Cortex of kidney (tissue), 1 donor: ENCODE measurements at places on chromosomes 1 and 21.

DNA sequence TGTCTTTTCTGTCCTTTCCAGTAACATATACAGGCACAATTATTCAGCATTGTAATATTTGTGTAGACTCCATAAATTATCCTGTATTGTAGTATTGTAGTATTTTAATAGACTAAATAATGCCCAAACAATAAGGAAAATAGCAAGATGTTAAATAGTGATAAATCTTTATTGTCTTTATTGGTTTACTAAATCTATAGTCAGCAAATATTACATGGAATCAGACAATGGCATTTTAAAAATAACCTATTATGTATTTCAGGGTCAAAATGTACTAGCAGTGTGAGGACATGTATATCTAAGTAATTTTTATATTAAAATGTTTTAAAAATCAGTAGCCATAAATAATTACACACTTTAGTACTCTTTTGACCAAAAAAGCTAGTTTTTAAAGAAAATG lies 202.3 kb downstream of the GREM2 start:
- DNase-seq, result no peak

DNA sequence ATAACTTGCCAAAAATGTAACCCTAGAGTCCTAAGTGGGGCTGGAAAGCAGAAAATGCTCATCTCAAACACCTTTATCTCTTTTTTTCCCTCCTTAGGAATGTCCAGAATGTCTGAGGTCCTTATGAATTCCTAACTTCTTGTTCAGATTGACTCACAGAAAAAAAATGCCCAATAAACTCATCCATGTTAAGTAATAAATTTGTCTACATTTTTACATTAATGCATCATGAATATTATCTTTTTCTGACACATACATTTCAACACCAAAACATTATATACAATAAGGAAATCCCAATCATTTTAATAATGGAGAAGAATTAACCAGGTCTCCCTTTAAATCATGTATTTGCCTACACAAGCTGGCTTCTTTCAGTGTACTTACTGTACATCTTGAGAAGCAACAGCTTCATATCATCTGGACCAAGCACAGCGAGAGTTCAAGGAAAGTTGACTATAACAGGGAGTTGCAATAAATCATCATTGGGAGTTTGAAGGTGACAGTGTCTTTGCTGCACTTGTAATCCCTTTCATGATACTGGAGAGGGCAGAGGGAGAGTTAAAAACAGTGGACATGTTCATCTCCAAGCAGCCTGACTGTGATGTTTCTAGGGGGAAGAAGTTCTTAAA lies 565.2 kb downstream of the LTN1 start:
- no peak for DNase-seq

GRCh38 chr1:190747704-190748103 lies 270.0 kb upstream of the BRINP3 start:
- no peak for DNase-seq

- DNase-seq, result no peak
These were observed 4.8 kb downstream of the FASLG start for GRCh38 chr1:172663732-172664131.

- DNase-seq, result no peak
These were observed 25.2 kb downstream of the PROK1 start for GRCh38 chr1:110476028-110476765.

GRCh38 chr1:161930064-161930463 lies 93.6 kb downstream of the OLFML2B start:
- no peak for DNase-seq
